ENCODE measurements at places on chromosomes 1 and 21. TPM values are rescaled to one million over a fixed set of nuclear protein-coding genes. Genes with fewer than 3 reads are reported as not detected.

Gene ANKRD45
- total RNA-seq: 0.69 TPM

Gene FAM3B
- 43.1 TPM for total RNA-seq

Gene VWA1
- 122 TPM for total RNA-seq

Gene KCNA3
- 3.5 TPM for total RNA-seq

Gene PCAT6
- 2.3 TPM for total RNA-seq

Gene PLA2G4A
- 11.0 TPM for total RNA-seq

Gene S100A1
- 3.3 TPM for total RNA-seq

Gene MAP3K21
- 11.9 TPM for total RNA-seq

Gene ELAPOR1
- 127 TPM for total RNA-seq

Gene TRAF3IP3
- total RNA-seq: 8.9 TPM

Gene RHD
- not detected for total RNA-seq

Gene NPPA
- total RNA-seq: not detected

Gene ERG
- 10.0 TPM for total RNA-seq

Gene SYT2
- total RNA-seq: 0.72 TPM

Gene FLG2
- not detected for total RNA-seq

Gene ZNF695
- 0.06 TPM for total RNA-seq

Gene FAM131C
- 4.7 TPM for total RNA-seq

Gene OR2L3
- not detected for total RNA-seq
